Cortex of kidney (tissue), 1 donor: ENCODE measurements at places on chromosomes 12 and 14.

- no peak for DNase-seq
Observed at GRCh38 chr12:47621960-47622359, 83.9 kb downstream of the RPAP3 start.

DNA sequence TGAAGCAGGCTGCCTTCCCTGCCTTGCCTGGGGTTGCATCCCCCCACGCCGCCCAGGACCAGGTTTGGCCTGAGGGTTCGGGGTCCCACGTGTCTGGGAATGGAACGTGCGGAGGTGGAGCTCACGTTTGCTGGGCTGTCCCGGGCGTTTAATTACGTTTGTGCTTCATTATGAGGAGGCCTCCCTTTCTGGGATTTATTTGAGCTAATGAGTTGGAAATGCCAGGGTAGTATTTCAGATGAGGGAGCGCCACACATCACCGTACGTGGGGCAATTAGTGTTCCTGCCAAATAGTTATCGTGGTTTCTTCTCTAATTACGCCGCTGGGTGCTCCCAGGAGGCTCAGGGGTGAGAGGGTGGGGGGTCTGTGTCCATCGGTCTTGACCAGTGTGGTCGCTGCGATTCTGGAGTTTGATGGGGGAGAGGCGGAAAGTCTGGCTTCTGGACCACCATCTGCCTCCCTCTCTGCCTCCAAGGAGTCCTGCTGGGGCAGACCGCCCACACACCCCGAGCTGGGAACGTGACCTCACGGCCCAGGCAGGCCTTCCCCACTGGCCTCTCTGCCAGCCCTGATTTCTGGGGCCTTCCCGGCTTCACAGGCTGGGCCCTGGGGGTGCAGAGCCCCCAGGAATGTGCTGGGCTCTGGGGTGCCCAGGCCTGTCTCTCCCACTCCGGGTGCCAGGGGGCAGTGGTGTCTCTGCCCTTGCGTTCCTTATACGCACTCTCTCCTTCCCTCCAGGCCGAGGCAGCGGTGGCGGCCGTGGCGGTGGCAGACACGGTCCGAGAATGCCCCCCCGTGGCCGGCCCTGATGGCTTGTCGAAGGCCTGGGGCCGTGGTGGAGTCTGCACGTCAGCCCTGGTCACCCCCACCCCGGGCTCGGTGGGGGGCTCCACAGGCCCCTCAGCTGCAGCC is 18.9 kb downstream of the KIF26A start:
- no peak for DNase-seq

DNA sequence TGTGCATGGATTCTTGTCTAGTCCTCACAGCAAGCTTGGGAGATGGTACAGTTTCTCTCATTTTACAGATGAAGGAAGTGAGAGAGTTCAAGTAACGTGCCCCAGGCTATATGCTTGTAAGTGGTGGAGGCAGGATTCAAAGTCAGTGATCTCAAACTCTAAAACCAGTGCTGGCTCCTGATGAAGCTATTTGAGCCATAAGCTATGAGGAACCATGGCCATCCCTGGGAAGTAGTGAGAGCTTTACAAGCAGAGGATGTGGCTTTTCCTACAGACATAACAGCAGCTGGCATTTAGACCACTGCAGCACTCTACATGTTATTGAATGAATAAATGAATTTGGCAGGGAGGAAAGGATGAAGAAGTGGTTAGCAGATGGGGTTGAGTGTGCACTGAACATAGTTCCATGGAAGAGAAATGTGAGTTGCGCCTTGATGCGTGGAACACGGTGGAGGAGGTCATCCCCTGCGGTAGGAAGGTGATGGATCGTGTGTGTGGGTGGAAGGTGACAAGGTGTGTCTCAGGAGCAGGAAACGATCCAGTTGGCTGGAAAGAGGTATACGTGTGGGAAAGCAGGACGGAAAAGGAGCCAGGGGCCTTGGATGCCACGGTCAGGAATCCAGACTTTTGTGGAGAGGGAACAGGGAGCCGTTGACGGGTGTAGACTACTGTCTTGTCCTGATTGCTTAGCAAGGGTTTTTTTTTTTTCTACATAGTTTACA is 65.2 kb downstream of the RFX4 start:
- no peak for DNase-seq

- no peak for DNase-seq
Observed at GRCh38 chr14:72528059-72528862, 365.6 kb downstream of the DPF3 start.

GRCh38 chr12:13661005-13661887 is 320.2 kb downstream of the GRIN2B start:
- no peak for DNase-seq

DNA sequence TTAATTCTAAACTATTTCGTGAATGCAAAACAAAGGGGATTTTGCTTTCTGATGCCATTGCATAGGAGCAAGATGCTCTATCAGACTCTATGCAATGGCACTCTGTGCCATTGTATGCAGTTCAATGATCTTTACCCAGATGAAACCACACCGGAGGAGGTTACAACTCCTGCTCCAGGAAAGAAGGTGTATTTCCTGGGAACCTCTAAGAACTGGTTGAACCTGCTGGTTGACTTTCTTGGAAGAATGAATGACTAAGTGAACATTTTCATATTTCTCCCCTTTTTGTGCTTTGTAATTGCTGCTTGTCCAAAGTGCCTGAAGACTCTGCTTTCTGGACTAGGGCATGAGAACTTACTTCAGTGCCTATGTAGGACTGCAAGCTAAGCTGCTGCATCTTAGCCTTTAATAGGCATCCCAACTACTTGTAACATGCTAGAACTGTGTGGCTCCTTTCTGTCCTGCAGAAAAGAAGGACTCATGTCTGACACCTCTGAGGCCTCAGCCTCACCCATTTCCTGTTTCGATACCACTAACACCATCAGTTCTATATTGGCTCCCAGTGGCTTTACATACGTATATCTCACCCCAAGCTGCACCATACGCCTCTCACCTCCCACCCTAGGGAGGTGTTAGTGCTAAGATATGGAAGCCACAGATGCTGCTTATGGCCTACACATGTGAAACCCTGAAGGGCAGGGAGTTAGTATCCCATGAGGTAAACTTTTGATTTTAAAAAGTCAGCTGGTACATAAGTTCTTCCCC is 193.5 kb upstream of the CNOT2 start:
- no peak for DNase-seq

DNA sequence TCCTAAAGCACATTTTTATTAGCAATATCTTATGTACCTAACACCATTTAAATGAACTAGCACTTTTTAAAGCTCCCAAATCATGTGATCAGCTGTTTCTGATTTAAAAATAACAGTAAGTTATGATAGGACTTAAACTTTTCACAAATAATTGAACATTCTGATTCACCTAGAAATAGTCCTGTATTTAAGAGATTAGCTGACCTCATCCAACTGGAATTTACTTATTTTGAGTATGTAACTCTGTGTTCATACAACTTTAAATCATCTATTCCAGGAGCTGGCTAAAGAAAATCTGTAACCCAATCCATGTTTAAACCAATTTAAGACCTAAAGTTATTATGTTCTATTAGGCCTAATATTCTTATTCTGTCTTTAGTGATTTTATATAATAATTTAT is 184.3 kb downstream of the CCDC91 start:
- no peak for DNase-seq

GRCh38 chr14:24481622-24482324 is 26.3 kb downstream of the CMA1 start:
- no peak for DNase-seq
